Thyroid gland (tissue), 4 donors: ENCODE measurements at places on chromosomes 2 and 18. TPM values are rescaled to one million over a fixed set of nuclear protein-coding genes. Genes with fewer than 3 reads are reported as not detected.

Gene RAMP1
- total RNA-seq = 0.78 TPM

Gene SH2D6
- 5.5 TPM for total RNA-seq

Gene VIL1
- not detected for total RNA-seq

- H3K27me3 ChIP-seq = no peaks in the 10 kb centered on the region
- H3K36me3 ChIP-seq = peaks cover under 1% of the 10 kb centered on the region
- H3K27ac ChIP-seq = no peak overlapping the region
- H3K4me3 ChIP-seq = no peak overlapping the region
- peaks cover 6% of the 10 kb centered on the region for H3K4me1 ChIP-seq
These were observed 94.1 kb upstream of the ACAA2 start for GRCh38 chr18:49907346-49907929.

DNA sequence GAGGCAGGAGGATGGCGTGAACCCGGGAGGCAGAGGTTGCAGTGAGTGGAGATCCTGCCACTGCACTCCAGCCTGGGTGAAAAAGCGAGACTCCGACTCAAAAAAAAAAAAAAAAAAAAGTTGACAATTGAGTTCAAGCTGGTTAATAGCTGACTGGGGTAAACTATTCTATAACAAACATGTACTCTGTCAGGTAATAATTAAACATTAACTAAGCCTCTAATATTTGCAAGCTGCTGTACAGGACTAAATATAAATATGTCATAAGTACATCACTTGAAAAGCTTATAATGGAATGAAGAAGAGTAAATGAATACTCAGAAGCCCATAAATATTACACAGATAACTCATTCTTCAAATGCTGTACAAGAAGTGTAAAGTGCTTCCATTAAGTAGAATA lies 190.4 kb upstream of the CRIM1 start:
- no peaks in the 10 kb centered on the region for H3K27me3 ChIP-seq
- no peak overlapping the region for H3K27ac ChIP-seq
- no peaks in the 10 kb centered on the region for H3K4me1 ChIP-seq
- no peaks in the 10 kb centered on the region for H3K36me3 ChIP-seq
- DNase-seq = no peak
- no peak overlapping the region for H3K4me3 ChIP-seq

DNA sequence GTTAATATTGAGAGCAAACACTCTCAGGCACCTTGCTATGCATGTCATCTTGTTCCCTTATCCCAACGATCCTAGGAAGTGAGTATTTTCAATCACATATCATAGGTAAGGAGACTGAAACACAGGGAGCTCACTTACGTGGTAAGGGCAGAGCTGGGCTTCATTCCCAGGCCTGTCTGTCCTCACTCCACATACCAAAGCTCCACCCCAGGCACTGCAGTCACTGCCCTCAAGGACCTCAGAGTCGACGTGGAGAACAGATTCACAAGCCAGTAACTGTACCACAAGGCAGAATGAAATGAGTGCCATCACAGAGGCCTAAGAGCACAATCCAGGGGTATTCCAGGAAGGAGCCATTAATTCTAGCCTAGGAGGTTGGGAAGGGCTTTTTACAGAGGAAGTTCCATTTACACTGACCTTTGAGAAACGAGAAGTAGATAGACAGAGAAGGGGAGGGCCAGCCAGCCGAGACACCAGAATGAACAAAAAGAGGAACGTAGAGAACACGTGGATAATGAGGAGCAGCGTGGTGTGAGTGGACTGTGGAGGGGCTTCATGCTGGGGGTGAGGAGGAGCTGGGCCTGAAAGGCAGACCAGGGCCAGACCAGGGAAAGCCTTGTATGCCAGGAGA lies 48.6 kb downstream of the KIAA2012 start:
- no peaks in the 10 kb centered on the region for H3K36me3 ChIP-seq
- H3K27ac ChIP-seq = no peak overlapping the region
- no peaks in the 10 kb centered on the region for H3K4me1 ChIP-seq
- H3K27me3 ChIP-seq = no peaks in the 10 kb centered on the region

GRCh38 chr2:166972002-166972401 lies 83.7 kb downstream of the XIRP2 start:
- H3K4me1 ChIP-seq = no peaks in the 10 kb centered on the region
- H3K27ac ChIP-seq = no peak overlapping the region
- no peaks in the 10 kb centered on the region for H3K27me3 ChIP-seq
- DNase-seq = no peak
- no peak overlapping the region for H3K4me3 ChIP-seq
- H3K36me3 ChIP-seq = no peaks in the 10 kb centered on the region

DNA sequence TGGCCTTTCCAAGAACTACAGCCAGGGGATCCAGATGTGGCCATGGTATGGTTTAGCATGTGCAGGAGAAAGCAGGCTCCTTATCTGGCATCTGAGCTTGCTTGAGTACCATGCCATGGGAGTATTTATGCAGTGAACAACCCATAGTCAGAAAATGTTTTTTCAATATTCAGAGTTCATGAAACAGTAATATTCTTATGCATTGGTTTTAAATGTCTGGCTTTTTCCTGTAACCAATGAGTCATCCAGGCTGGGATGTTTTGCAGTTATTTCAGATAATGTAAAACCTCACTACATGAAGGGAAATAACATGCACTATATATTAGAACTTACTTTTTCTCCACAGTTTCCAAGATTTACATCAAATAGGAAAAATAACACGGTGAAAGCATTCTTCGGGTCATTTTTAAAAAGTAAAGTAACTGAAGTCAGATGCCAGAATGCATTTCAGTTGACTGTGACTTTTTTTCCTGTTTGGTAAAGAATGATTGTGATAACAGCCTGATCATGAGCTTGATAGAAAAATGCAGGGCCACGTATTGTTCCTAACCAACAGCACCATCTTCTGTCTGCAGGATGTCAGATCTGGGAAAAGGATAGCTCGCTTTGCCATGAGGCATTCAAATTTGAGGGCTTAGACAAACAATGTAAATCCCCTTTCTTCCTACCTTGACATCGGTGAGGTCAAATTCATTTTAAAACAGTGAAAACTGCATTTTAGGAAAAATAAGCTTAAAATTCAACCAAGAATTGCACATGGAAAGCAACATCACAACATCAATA lies 152.8 kb downstream of the DSC3 start:
- no peak overlapping the region for H3K27ac ChIP-seq
- no peaks in the 10 kb centered on the region for H3K4me1 ChIP-seq
- no peak for DNase-seq
- H3K27me3 ChIP-seq = no peaks in the 10 kb centered on the region
- no peaks in the 10 kb centered on the region for H3K36me3 ChIP-seq

DNA sequence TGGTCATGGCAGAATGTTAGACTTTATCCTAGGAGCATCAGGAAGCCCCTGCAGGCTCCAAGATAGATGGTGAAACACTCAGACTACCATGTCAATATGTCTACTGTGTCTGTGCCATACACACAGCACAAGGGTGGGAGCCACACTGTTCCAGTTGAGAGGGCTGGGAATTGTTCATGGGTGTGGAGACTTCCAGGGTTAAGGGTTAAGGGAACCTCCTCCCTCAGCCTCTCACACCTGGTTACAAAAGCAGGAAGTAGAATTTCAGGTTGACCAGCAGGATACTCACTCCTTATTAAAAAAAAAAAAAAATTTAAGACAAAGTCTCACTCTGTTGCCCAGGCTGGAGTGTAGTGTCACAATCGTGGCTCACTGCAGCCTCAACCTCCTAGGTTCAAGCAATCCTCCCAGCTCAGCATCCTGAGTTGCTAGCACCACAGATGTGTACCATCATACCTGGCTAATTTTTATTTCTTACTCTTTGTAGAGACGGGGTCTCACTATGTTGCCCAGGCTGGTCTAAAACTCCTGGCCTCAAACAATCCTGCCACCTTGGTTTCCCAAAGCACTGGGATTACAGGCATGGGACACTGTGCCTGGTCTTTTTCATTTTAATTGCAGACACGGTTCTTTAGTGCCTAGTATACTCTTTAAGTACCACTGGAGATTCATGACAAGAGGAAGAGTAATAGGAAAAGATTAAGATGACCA lies 26.0 kb downstream of the SULT1C2 start:
- no peaks in the 10 kb centered on the region for H3K36me3 ChIP-seq
- no peak overlapping the region for H3K27ac ChIP-seq
- H3K4me3 ChIP-seq = no peak overlapping the region
- no peaks in the 10 kb centered on the region for H3K27me3 ChIP-seq
- no peaks in the 10 kb centered on the region for H3K4me1 ChIP-seq

DNA sequence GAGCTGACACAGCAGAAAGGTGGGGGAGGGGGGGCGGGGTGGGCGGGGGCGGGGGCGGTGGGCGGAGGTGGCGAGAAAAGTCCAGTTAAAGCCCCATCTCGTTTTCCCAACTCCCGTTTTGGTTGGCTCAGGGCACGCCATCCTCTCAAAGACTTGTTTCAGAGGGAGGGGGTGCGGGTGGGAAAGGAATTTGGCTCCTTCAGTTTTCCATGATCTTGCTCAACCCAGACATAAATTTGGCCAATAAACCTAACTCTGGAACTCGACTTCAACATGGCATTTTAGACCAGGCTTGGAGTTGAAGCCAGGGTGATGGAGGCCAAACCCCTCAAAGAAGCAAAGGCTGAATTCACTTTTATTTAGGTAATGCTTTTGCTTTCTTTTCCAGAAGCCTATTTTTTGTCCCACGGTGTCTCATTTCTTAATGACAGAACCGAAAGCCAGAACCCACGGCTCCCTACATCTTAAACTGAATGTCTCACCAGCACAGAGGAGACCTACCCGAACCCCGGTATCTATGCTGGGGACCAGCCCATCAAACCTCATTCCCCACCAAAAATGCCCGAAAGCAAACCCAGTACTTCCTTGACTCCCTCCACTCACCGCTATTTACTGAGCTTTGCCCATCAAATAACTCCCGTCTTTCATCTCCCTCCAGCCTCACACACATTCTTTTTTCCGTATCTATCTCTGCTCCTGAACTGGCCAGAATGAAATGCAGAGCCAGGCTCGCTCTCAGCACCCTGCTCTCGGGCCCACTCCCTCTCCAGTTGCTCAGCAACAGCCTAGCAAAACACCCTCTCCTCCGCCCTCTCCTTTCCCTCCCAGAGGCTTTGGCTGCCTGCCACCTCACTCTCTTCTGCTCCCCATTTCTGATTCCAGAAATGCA lies 4.3 kb downstream of the IGFBP5 start:
- H3K4me1 ChIP-seq = peaks cover 47% of the 10 kb centered on the region
- peak overlapping the region; percentile 72 for H3K4me3 ChIP-seq
- H3K36me3 ChIP-seq = peaks cover 17% of the 10 kb centered on the region
- H3K27ac ChIP-seq = peak overlapping the region; percentile 87
- DNase-seq = peak; percentile 93
- no peaks in the 10 kb centered on the region for H3K27me3 ChIP-seq

- no peaks in the 10 kb centered on the region for H3K36me3 ChIP-seq
- H3K4me3 ChIP-seq = no peak overlapping the region
- no peaks in the 10 kb centered on the region for H3K4me1 ChIP-seq
- no peaks in the 10 kb centered on the region for H3K27me3 ChIP-seq
These were observed 156.3 kb downstream of the ZNF516 start for GRCh38 chr18:76338619-76339245.

DNA sequence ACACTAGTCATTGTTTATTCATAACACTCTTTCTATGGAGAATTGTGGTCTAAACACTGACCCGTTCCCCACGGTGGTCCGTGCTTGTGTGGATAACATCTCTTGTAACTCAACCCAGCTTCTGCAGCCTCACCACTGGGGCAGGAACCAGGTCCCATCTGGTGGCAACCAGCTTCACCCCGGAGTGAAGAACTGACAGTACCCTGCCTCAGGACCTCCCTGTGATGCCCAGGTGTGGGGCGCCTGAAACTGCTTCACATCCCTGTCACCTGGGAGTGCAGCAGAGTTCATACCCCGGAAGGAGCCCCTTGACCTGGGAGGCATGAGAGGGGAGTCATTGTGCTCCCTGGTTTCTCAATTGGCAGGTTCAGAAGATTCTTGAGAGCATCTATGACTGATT lies 81.1 kb downstream of the LONRF2 start:
- DNase-seq = no peak
- H3K36me3 ChIP-seq = no peaks in the 10 kb centered on the region
- no peaks in the 10 kb centered on the region for H3K27me3 ChIP-seq
- H3K4me3 ChIP-seq = no peak overlapping the region
- no peak overlapping the region for H3K27ac ChIP-seq

DNA sequence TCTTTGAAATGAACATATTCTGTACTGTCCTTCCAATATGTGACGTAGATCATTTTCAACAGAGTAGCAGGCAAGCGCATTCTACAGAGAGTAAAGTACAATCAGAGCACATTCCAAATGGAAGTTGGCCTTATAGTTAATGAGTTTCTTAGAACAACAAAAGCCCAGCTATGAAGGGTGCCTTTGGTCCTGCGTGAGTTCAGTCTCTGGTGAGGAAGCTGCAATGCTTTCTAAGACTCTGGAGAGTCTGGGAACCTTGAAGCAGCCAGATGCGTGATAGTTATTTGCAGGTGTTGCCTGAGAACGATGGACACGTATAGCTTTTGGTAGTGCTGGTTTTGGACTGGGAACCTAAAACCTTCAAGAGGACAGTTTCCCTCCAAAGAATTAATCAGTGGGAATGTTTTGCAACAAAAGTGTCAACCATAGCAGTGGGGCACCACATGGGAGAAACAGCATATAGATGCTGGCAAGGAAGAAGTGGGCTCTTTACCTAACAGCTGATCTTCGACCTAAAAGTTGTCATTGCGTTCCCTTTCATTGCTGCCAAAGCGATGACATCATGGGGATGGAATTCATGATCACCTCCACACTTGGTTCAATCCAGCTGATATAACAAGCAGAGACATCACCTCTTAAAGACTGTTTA lies 9.3 kb upstream of the SNORC start:
- H3K27ac ChIP-seq = no peak overlapping the region
- H3K4me1 ChIP-seq = no peaks in the 10 kb centered on the region
- peaks cover 35% of the 10 kb centered on the region for H3K36me3 ChIP-seq
- H3K4me3 ChIP-seq = no peak overlapping the region
- no peaks in the 10 kb centered on the region for H3K27me3 ChIP-seq

- no peaks in the 10 kb centered on the region for H3K36me3 ChIP-seq
- no peak for DNase-seq
- H3K27me3 ChIP-seq = no peaks in the 10 kb centered on the region
- H3K27ac ChIP-seq = peak overlapping the region; percentile 66
- H3K4me1 ChIP-seq = peaks cover 11% of the 10 kb centered on the region
These were observed 523 bp upstream of the ALMS1 start for GRCh38 chr2:73385123-73385503.

DNA sequence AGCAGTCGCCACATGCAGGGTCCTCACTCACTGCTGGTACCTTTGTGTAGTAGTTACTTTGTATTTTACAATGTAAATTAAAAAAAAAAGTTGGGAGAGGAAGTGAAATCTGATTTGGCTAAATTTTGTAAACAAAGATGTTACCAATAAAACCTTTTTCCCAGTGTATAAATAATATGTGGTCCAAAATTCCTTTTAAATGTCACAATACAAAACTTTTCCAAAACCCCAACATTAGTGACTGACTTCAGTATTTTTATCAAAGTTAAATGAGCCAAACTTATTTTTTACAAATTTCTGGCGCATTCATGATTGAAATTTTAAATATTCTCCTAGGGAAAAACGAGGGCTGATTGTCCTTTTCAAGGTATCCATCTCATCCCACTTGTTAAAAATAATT lies 239.9 kb downstream of the AGAP1 start:
- DNase-seq = no peak
- no peaks in the 10 kb centered on the region for H3K27me3 ChIP-seq
- no peaks in the 10 kb centered on the region for H3K4me1 ChIP-seq
- no peaks in the 10 kb centered on the region for H3K36me3 ChIP-seq
